ENCODE measurements at places on chromosomes 1 and 21.

- no peak overlapping the region for H3K4me3 ChIP-seq
- no peaks in the 10 kb centered on the region for H3K4me1 ChIP-seq
- no peak for DNase-seq
Measured at GRCh38 chr1:68644504-68644903, 147.6 kb upstream of the DEPDC1 start.

DNA sequence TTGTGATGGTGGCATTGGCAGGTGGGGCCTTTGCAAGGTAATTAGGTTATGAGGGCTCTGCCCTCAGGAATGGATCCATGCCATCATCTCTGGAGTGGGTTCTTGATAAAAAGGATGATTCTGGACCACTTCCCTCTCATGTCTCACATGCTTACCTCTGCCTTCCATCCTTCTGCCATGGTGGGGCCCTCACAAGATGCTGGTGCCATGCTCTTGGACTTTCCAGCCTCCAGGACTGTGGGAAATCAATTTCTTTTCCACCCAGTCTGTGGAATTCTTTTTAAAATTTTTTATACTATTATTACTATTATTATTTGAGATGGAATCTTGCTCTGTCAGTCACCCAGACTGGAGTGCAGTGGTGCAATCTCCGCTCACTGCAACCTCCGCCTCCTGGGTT is 57.3 kb downstream of the ACBD3 start:
- H3K4me1 ChIP-seq, result peaks cover 7% of the 10 kb centered on the region
- H3K27ac ChIP-seq, result no peak overlapping the region
- H3K4me3 ChIP-seq, result no peak overlapping the region
- no peaks in the 10 kb centered on the region for H3K27me3 ChIP-seq
- no peaks in the 10 kb centered on the region for H3K36me3 ChIP-seq
- no peak for DNase-seq

DNA sequence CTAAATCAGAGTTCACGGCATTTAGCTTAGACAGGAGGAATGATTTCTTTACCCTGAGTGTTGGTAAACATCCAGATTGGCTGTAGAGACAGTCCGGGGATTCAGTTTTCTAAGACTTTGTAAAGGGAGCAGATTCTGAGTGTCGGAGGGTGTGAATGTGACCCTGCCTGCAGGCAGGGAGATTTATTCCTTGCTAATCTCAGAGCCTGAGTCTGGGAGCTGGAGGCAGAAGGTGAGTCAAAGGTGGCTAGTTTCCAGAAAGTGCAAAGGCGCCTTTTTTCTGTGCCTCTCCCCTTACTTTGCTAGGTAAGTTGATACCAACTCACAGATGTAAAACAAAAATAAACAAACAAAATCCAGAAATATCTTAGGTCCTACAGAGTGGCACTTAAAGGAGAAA is 11.7 kb downstream of the ATP1B1 start:
- H3K4me3 ChIP-seq, result no peak overlapping the region
- H3K27me3 ChIP-seq, result no peaks in the 10 kb centered on the region
- peaks cover 11% of the 10 kb centered on the region for H3K36me3 ChIP-seq

- peaks cover 8% of the 10 kb centered on the region for H3K36me3 ChIP-seq
- peaks cover 3% of the 10 kb centered on the region for H3K27me3 ChIP-seq
- H3K4me3 ChIP-seq, result no peak overlapping the region
- no peak for DNase-seq
Measured at GRCh38 chr1:110061341-110061740, 9.1 kb downstream of the ALX3 start.

DNA sequence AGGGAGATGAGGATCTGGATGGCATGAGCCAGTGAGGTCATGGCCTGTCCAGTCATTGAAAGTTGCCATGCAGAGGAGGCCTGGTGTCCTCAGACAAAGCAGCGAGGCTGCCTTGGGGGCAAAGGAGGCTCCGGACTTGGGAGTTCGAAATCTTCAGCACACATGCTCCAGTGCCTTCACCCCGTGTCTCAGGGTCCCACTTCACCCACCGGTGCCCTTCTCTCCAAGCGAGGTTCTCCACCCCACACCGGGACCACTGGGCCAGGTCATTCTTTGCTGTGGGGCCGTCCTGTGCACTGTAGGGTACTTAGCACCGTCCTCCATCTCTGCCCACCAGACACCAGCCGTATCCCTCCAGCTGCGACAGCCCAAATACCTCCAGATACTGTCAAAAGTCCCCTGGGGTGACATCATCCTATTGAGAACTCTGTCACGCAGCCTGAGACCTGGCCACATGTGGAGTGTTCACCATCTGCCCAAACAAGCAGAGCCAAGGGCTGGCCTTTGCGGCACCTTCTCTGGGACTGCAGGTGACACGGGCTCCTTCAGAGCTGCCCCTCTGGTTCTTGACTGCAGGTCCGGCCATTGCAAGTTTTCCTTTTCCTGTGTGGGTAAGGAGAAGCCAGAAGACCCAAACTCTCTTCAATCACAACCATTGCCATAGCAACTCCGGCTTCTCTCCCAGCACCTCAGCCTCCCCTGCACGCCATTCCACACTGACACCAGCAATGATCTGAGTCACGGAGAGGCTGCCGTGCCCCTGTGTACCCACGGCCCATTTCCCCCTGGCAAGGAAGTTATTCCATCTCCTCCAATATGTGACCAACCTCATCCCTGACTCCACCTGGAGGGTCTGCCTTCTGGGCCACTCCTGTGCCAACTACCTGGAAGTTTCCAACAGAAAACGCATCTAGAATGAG is 20.4 kb upstream of the PDE9A start:
- no peaks in the 10 kb centered on the region for H3K4me1 ChIP-seq
- no peak overlapping the region for H3K4me3 ChIP-seq
- DNase-seq, result no peak

GRCh38 chr1:54564312-54565112 is 16.5 kb downstream of the ACOT11 start:
- no peak overlapping the region for H3K4me3 ChIP-seq
- no peaks in the 10 kb centered on the region for H3K27me3 ChIP-seq
- DNase-seq, result no peak
- H3K27ac ChIP-seq, result no peak overlapping the region
- H3K36me3 ChIP-seq, result no peaks in the 10 kb centered on the region
- H3K4me1 ChIP-seq, result no peaks in the 10 kb centered on the region

- H3K27ac ChIP-seq, result peak within 1 kb of the TSS; percentile 66
- H3K27me3 ChIP-seq, result no peaks in the 10 kb centered on the region
- H3K4me1 ChIP-seq, result peaks cover 78% of the 10 kb centered on the region
- peak; percentile 49 for DNase-seq
- peak within 1 kb of the TSS; percentile 68 for H3K4me3 ChIP-seq
- no peaks in the 10 kb centered on the region for H3K36me3 ChIP-seq
Measured at GRCh38 chr1:31703431-31704270, at the start of gene COL16A1. Gene COL16A1, minus strand, starts transcription at chr1:31704017. Its CDS starts 1,824 bp downstream, at chr1:31702193.

DNA sequence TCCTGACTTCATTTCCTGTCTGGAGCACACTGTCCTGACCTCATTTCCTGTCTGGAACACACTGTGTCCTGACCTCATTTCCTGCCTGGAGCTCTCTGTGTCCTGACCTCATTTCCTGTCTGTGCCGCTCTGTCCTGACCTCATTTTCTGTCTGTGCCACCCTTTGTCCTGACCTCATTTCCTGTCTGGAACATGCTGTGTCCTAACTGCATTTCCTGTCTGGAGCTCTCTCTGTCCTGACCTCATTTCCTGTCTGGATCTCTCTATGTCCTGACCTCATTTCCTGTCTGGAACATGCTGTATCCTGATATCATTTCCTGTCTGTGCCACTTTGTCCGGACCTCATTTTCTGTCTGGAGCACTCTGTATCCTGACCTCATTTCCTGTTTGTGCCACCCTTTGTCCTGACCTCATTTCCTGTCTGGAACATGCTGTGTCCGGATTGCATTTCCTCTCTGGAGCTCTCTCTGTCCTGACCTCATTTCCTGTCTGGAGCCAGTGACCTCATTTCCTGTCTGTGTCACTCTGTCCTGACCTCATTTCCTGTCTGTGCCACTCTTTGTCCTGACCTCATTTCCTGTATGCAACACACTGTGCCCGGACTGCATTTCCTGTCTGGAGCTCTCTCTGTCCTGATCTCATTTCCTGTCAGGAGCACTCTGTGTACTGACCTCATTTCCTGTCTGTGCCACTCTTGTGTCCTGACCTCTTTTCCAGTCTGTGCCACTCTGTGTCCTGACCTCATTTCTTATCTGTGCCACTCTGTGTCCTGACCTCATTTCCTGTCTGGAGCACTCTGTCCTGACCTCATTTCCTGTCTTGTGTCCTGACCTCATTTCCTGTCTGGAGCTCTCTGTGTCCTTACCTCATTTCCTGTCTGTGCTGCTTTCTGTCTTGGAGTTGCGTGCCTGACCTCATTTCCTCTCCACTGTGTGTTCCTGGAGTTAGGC is 27.6 kb downstream of the SKI start:
- no peaks in the 10 kb centered on the region for H3K36me3 ChIP-seq
- DNase-seq, result peak; percentile 67
- H3K27me3 ChIP-seq, result no peaks in the 10 kb centered on the region
- peaks cover 13% of the 10 kb centered on the region for H3K4me1 ChIP-seq
- H3K4me3 ChIP-seq, result no peak overlapping the region

DNA sequence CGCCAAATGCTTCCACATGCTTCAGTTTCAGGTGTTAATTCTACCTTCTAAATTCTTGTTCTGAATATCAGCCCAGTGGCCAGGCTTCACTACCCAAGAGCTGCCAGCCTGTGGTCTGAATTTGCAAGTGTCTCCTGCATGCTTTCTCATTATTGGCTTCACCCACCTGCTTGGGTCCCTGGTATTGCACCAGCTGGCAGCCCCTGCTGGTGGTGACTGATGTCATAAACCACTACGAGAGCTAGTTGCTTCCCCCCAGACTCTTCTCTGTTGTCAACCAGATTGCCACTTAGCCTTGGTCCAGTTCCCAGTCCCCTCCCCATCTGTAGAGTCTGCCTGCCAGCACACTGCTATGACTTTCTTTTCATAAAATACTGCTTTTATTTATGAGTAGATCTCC is 197.7 kb upstream of the DUSP10 start:
- no peaks in the 10 kb centered on the region for H3K27me3 ChIP-seq
- no peak for DNase-seq
- no peak overlapping the region for H3K4me3 ChIP-seq
- no peak overlapping the region for H3K27ac ChIP-seq
- H3K4me1 ChIP-seq, result no peaks in the 10 kb centered on the region

GRCh38 chr21:37220433-37220980 is 46.6 kb downstream of the VPS26C start:
- peak overlapping the region; percentile 63 for H3K4me3 ChIP-seq
- H3K4me1 ChIP-seq, result peaks cover 5% of the 10 kb centered on the region
- no peaks in the 10 kb centered on the region for H3K27me3 ChIP-seq

DNA sequence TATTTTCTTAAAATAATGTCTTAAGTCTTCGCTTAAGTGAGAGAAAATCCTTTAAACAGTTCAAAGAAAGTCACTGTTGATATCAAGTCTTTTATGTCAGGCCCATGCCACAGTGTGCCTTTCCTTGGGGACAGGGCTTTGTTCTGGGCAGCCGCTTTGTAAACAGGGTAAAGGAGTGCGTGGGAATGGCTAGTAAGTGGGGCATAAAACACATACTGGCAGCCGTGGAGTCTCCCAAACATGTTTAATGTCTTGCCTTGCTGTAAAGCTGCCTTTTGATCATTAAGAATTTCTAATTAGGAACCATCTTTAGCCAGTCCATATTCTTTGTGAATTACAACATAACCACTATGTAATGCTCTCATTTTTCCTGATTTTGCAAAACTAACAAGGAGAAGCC is 99.7 kb downstream of the PHTF1 start:
- no peaks in the 10 kb centered on the region for H3K36me3 ChIP-seq
- no peak overlapping the region for H3K27ac ChIP-seq
- peak overlapping the region; percentile 22 for H3K4me3 ChIP-seq
- H3K4me1 ChIP-seq, result peaks cover 6% of the 10 kb centered on the region

DNA sequence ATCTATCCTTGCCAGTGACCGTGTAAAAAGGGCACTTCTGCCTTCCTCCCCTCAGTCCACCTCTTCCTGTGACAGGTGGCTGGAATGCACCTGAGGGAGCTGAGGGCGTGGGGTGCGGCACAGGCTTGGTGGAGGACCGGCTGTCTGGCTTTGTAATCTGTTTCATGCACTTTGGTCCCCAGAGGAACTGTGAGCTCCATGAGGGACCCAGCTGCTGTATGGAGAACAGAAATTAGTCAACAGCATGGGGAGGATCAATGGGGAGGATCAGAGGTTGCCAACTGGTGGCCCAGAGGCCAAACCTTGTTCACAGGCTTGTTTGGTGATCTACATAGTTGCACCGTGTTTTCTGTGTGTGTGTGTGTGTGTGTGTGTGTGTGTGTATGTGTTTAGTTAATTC is 19.0 kb upstream of the LUZP1 start:
- H3K27ac ChIP-seq, result no peak overlapping the region
- no peak overlapping the region for H3K4me3 ChIP-seq
- no peaks in the 10 kb centered on the region for H3K27me3 ChIP-seq
- no peaks in the 10 kb centered on the region for H3K36me3 ChIP-seq
- peaks cover 15% of the 10 kb centered on the region for H3K4me1 ChIP-seq

GRCh38 chr21:33866826-33867225 is 48.8 kb downstream of the ATP5PO start:
- peak; percentile 46 for DNase-seq
- no peak overlapping the region for H3K4me3 ChIP-seq
- no peak overlapping the region for H3K27ac ChIP-seq
- H3K36me3 ChIP-seq, result no peaks in the 10 kb centered on the region
- peaks cover 4% of the 10 kb centered on the region for H3K4me1 ChIP-seq

DNA sequence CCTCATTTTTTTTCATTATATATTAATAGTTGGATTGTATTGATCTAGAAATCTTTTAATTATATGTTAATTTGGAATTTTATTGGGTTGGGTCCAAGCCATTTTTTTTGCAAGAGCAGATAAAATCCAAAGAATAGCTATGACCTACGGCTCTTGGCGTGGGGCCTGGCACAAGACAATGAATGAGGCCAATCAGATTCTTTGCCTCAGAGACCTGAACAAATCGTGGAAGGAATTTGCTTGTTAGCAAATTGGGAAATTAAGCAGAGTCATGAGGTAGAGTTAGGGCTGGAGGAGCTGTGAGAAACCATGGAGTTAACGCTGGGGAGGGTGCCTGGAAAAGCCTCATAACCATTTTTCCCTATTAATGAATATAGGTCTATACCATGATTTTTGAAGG is 40.1 kb downstream of the CAMSAP2 start:
- peaks cover 3% of the 10 kb centered on the region for H3K4me1 ChIP-seq
- H3K4me3 ChIP-seq, result no peak overlapping the region
- H3K36me3 ChIP-seq, result peaks cover 10% of the 10 kb centered on the region
- no peak overlapping the region for H3K27ac ChIP-seq

DNA sequence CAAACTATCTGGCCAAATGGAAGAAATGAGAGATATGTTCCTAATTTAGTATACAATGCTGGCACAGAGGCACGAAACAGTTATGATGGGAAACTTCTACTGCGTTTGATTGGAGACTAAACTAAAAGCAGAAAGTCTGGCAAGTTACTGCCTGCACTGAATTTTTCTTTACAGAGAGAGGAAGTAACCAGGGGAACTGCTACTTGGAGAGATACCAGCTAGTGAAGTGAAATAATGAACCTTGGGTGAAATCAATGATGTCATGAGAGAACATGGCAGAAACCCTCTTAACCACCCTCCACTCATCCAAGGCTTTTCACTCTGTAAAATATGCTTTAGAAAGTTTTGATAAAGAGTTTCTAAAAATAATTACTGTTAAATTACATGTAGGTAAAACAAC is 29.3 kb downstream of the NIBAN1 start:
- DNase-seq, result peak; percentile 33
- no peaks in the 10 kb centered on the region for H3K36me3 ChIP-seq
- no peak overlapping the region for H3K4me3 ChIP-seq
- no peak overlapping the region for H3K27ac ChIP-seq
- H3K27me3 ChIP-seq, result no peaks in the 10 kb centered on the region
